Upper lobe of right lung (tissue), 1 donor: ENCODE measurements at places on chromosomes 1 and 21. TPM values are rescaled to one million over a fixed set of nuclear protein-coding genes. Genes with fewer than 3 reads are reported as not detected.
A peak's percentile ranks its signal among the peaks of the same experiment; 100 is the strongest.

Gene PLA2G2F
- total RNA-seq = not detected

Gene RBM11
- total RNA-seq = 1.7 TPM

Gene HES3
- total RNA-seq = not detected

Gene TEX38
- total RNA-seq = not detected

DNA sequence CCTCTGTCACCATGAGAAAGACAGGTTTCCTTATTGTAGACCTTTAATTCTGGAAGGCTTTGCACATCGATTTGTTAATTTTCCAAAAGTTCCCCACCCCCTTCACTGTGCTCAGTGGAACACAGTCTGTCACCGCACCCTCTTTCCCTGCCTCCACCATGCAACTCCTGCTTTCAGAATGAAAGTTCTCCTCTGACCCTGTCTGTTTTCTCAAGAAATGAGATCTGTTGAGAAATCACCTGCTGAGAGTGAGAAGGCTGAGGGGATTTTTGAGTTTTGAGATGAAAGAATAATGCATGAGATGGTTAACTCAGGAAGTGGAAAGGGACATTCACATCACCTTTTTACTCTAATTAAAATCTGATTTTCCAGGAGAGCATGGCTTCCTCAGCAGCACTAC is 99.6 kb downstream of the CYYR1 start:
- no peak overlapping the region for H3K27ac ChIP-seq
- no peaks in the 10 kb centered on the region for H3K4me1 ChIP-seq
- DNase-seq = no peak

- no peak overlapping the region for H3K4me3 ChIP-seq
- no peaks in the 10 kb centered on the region for H3K27me3 ChIP-seq
- no peak for DNase-seq
- H3K36me3 ChIP-seq = peaks cover 72% of the 10 kb centered on the region
Measured at GRCh38 chr1:40210511-40211204, 37.1 kb upstream of the TMCO2 start.

DNA sequence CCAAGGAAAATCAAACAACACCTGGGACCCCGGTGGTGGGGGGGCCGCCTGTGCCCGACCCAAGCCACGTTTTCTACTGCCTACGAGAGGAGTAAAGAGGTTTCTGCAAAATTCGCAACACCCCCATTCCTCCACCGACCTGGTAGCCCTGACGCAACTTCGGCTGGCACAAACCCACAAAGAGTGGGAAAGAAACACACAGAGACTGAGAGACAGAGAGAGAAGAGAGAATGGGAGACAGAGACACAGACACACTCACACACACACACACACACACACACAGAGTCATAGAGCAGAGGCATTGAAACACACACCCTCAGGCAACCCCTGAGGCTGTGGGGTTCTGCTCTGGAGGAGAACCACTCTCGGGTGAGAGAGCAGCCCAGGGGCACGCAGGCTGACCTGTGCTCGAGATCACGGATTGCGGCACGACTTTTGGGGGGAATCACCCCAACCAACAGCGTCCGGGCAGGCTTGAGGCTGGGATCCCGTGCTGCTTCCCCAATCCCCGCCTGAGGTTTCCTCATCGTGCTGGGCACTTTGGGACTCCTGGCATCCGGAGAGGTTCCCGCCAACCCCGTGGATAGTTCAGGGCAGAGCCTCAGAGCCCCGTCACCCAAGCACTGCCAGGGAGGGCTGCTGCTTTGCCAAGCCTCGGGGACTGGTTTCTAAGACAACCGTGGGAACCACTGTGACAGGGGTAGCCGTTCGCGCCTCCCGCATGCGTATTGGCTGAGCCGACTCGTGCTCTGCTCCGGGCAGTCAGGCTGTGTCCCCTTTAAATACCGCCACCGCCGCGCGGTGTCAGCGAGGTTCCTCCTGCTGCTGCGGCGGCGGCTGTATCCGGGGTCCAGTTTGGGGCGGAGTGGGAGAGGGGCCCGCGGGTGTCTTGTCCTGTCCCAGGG is 682.4 kb upstream of the TPTE start:
- peak; percentile 71 for DNase-seq
- H3K27me3 ChIP-seq = no peaks in the 10 kb centered on the region
- no peaks in the 10 kb centered on the region for H3K4me1 ChIP-seq
- H3K36me3 ChIP-seq = no peaks in the 10 kb centered on the region
- no peak overlapping the region for H3K4me3 ChIP-seq

DNA sequence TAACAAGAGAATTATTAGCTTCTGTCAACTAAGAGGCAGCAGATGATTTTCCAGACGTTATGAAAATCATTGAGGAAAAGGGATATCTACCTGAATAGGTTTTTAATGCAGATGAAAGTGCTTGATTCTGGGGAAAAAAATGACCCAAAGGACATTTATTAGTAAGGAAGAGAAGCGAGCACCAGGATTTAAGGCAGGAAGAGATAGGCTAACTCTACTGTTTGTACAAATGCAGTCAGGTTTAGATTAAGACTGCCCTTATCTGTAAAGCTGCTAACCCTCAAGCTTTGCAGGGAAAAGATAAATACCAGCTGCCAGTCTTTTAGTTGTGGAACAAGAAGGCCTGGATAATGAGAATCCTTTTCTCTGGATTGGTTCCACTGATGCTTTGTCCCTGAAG is 33.0 kb upstream of the LRIG2 start:
- H3K27ac ChIP-seq = no peak overlapping the region
- no peaks in the 10 kb centered on the region for H3K27me3 ChIP-seq
- no peak for DNase-seq
- peaks cover 4% of the 10 kb centered on the region for H3K4me1 ChIP-seq
- no peak overlapping the region for H3K4me3 ChIP-seq

- H3K4me3 ChIP-seq = no peak overlapping the region
- no peak for DNase-seq
- H3K36me3 ChIP-seq = no peaks in the 10 kb centered on the region
- no peak overlapping the region for H3K27ac ChIP-seq
- H3K4me1 ChIP-seq = no peaks in the 10 kb centered on the region
Measured at GRCh38 chr1:60345621-60346020, 272.1 kb upstream of the C1orf87 start.

GRCh38 chr1:70767377-70767776 is 280.2 kb downstream of the PTGER3 start:
- H3K4me3 ChIP-seq = no peak overlapping the region
- H3K27ac ChIP-seq = no peak overlapping the region
- no peak for DNase-seq
- no peaks in the 10 kb centered on the region for H3K36me3 ChIP-seq

GRCh38 chr1:24709791-24710441 is 35.3 kb upstream of the CLIC4 start:
- peaks cover 23% of the 10 kb centered on the region for H3K4me1 ChIP-seq
- DNase-seq = no peak
- H3K27ac ChIP-seq = peak overlapping the region; percentile 36
- no peak overlapping the region for H3K4me3 ChIP-seq
- H3K27me3 ChIP-seq = no peaks in the 10 kb centered on the region

DNA sequence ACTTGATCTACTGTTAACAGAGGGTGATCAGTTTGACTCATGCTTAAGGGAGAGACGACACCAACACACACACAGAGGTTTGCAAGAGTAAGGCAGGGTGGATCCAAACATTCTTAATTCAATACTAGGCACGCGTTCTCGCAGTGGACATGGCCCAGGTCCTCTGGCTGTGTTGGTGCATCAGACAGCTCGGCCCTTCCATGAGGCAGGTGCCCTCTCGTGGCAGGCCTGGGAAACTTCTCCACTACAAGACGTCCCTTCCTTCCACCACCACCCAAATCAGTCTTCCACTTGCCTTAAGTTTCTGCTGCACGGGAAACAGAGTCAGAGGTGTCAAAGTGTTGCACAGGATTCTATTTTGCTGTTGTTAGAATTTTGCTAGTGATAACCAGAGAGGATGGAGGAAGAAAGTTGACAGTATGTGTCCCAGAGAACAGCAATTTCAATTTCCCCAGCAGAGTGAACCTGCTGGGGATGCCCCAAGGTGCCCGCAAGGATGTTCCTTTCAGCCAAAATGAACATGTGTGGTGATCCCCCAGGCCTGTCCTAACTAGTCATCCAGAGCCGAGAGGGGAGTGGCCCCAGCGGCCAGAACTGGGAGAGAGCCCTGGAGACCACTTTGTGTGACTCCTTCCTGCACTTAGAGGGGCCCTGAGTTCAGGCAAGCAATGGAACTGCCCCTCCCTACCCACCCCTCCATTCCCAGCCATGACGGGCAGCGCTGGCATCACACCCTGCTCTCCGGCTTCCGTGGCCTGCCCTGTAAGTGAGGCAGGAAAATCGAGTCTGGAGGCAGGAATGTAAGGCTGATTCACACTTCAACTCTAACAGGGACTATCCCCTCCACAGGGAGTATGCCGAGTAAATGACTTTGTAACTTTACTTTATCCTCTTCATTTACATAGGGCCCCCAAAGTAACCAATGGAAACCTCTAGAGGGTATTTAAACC is 34.8 kb downstream of the MX1 start:
- no peak overlapping the region for H3K4me3 ChIP-seq
- no peaks in the 10 kb centered on the region for H3K27me3 ChIP-seq
- peaks cover 34% of the 10 kb centered on the region for H3K36me3 ChIP-seq
- DNase-seq = peak; percentile 83
